ENCODE measurements at places on chromosomes 5 and 9.
A peak's percentile ranks its signal among the peaks of the same experiment; 100 is the strongest.

DNA sequence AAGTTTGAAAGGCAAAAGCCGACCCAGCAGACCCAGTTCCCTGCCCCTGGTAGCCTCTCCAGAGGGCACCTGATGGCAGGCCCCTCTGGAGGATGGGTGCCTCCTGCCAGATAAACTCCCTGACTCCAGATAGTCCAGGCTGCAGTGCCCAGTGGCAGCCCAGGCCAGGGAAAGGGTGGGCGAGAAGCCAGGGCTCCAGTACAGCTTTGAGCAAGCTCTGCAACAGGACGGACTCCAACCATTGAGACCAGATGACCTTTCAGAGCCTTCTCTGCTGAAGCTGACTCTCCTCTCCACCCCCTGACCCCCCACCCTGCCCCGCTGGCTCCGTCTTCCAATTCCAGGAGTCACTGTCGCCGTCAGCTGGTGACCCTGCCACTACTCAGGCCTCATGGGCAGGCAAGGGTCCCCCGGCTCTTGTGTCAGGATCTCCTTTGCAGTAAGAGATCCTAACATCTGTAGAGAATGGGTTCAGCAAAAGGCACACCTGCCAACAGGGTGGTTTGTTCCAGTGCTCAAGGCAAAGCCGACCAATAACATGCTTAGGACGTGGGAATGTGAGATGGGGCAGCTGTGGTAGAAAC, 15.5 kb upstream of the FCN1 start:
- DNase-seq = no peak

DNA sequence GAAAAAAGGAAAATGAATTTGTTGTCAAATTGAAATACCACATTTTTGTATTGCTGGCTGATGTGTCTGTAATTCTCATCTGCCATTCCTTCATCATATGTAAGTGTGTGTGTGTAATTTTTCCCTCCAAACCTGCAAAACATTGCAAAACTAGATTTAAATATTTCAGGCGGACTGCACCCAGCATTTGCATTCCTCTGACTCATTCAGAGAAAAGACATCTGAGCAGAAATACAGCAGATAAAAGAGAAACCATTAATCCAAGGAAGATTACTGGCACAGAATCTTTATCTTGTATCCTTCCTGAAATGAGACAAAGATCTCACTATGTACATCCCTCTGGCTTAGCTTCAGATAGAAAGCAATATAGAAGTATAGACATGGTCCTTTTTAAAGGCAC, 275.3 kb downstream of the TMEM38B start:
- no peak for DNase-seq

DNA sequence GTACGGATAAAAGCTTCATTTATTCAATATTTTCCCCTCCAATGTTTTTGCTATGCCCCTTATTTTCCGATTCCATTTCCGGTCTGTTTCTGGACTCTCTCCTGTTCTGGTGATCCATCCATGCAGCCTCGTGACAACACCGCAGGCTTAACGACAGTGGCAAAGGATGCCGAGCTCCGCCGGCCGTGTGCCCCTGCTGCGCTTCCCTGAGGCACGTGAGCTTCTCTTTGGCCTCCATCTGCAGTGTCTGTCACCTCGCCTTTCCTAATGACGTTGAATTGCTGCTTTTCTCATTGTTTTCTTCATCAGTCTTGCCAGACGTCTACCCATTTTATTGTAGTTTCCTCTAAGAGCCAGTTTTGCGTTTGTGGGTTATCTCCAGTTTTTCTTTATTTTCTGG, 28.7 kb downstream of the SURF6 start:
- no peak for DNase-seq

DNA sequence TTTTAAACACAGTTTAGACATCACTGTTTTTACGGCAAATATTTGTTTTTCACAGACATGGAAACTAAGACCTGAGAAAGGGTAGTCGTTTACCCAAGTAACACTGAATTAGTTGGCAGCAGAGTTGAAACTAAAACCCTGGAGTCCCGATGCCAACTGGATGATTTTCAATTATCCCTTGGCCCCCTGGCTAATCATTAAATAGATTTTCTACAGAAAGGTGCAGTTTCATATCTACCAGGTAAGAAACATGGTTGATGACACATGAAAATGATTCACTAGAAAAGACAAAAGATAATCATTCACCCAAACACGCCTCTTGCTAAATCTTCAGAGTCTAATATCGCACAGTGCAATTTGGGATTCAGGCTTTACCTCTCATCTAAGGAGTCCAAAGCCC, 136.9 kb downstream of the SEMA5A start:
- no peak for DNase-seq

GRCh38 chr9:89436326-89436725, 61.6 kb downstream of the SEMA4D start:
- DNase-seq = peak; percentile 72

DNA sequence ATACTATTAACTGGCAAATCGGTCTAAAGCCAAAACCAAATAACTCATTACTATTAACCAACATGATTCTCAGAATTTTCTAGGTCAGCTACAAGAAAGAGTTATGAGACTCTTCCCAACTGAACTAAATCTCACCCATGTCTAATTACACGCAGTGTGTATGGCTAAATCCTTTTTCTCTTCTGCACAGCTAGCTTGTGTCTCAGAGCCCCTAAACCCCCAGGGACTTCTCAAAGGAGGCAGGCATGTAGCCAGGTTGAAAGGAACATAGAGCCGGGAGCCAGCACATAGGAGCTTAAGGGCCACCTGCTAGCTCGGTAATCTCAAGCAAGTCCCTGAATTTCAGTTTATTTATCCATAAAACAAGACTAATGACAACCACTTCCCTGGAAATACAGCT, 2.2 kb upstream of the GZMK start:
- no peak for DNase-seq

DNA sequence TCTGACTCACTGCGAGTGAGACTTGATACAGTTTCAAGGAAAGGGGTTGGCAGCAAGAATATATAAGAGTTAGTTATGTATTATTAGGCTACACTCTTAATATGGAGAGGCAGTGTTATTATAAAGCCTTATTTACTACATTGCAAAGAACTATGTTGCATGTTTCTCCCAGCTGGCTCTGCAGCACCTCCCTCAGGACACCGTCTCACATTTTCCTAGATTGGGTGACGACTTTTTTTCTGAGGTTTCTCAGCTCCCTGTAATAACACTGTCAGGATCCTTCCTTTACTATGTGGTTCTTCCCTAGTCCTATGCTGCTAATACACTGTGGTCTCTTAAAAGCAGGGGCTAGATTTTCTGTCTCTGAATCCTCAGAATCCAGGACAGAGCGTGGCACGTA, 153.7 kb downstream of the INSYN2B start:
- DNase-seq = no peak

- DNase-seq = peak; percentile 84
Observed at GRCh38 chr9:98214811-98215210, 22.4 kb upstream of the CORO2A start.

- no peak for DNase-seq
Observed at GRCh38 chr9:5265939-5266338, 34.7 kb downstream of the INSL4 start.

DNA sequence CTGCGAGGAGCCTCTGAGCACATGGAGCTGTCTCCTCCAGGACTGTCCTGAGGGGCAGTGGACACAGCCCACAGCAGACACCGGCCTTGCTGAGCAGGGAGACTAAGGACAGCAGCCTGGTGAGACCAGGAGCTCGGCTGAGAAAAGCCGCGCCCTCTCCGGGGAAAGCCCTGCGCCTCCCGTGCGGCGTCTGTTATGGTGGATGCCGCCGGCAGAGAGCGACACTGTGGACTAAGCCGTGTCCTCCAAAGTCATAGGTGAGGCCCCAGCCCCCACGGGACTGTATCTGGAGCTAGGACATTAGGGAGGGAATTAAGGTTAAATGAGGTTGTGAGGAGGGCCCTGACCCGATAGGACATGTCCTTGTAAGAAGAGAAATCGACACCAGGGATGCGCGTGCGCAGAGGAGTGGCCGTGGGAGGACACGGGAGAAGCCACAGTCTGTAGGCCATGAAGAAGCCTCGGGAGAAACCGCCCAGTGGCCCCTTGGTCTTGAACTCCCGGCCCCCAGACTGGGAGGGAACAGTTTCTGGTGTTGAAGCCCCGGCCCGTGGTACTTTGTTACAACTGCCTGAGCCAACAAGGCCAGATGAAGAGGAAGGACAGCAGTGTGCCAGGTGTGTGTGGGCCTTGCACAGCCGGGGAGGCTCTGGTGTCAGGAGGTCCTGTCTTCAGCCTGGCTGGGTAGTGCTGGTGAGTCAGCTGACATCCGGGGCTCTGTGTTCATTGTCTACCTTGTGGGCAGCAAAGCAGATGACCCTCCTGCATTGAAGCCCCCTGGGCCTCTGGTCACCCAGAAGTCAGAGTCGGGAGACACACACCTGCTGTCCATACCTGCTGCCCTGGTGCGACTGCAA, 22.1 kb downstream of the MRPL36 start:
- DNase-seq = no peak

GRCh38 chr5:20514145-20514544, 526.1 kb upstream of the CDH18 start:
- no peak for DNase-seq

DNA sequence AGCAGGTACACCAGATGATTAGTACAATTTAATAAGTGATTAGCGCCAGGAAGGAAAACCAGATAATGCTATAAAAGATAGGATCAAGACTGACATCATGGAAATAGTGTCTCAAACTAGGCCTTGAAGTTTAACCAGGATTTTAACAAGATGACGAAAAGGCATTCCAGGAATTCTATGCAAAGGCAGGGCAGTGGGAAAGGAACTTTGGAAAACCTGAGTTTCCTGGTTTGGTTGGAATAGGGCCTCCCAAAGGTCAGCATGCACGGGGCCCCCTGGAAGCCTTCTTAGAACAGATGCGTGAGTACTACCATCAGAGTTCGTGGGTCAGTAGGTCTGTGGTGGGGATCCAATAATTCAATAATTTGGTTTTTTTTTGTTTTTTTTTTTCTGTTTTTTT, 935.2 kb upstream of the DMAC1 start:
- no peak for DNase-seq

DNA sequence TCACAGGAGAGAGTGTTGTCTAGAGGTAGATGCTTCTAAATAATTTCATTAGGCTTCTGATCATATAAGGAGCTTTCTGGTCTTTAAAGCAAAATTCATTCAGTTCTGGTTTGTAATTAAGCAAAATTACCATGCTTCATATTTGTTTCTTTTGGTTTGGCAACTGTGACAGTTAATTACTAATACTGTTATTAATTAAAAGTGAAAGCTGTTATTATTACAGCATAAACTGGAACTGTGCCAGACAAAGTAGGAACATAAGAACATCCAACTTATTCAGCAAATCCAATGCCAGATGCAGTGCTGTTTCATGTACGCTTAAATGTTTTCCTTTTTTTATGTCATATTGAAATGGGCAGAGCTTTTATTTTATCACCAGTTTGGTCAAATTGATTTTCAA, 70.4 kb upstream of the DAB2 start:
- no peak for DNase-seq
